Hippocampal formation (tissue), 2 donors: ENCODE measurements at places on chromosomes 3 and 15.

DNA sequence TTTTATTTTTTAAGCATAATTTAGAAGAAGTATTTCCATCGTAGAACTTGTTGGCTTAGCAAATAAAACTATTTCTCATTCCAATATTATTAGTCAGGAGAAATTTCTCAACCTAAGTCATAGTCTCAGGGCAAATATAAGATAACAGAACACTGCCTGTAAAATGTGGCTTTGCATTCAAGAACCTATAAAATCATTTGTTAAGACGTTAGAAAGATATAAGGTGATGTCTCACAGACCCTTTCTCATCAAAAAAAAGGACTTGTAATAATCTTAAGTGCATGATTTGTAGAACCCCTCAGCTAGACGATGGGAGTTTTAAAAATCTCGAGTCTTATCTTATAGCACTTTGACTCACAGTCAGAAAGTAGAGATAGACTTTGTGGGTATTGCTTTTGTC is 314.7 kb upstream of the CFAP20DC start:
- DNase-seq = no peak

GRCh38 chr3:63892773-63893352 is 19.3 kb downstream of the SCAANT1 start:
- DNase-seq = no peak

DNA sequence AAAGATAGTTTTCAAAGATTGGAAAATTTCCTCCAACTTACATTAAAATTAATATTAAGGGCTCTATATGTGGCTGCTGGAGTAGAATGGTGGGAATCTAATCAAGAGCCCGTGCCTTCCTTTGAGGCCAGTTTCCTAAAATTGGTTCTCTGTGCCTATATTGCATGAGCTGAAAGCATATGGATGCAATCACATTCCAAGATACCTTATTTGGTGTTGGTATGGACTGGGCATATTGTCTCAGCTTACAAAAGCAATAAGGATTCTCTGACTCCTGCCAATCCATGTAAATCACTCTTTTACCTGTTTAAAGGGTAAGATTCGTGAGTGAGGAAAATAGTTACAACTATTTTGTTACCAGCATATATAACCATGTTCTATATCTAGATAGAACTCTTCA is 111.6 kb downstream of the GREM1 start:
- no peak for DNase-seq

DNA sequence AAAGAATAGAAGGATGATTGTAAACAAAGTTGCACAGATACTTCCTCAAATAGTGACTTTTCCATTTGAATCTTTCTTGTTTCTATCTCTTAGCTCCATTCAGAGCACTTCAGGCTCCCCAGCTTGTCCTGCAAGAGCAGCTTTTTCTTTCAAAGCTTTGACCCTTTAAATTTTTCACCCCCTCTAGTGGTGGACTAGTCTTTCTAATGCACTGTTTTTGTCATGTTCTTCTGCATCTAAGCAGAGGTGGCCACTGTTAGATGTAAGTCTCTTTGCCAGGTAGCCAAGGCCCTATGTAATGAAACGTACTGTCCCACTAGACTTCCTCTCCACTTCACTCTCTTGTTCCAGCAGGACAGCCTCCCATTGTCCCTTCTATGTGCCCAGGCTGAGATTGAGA is 74.0 kb upstream of the MANF start:
- no peak for DNase-seq

DNA sequence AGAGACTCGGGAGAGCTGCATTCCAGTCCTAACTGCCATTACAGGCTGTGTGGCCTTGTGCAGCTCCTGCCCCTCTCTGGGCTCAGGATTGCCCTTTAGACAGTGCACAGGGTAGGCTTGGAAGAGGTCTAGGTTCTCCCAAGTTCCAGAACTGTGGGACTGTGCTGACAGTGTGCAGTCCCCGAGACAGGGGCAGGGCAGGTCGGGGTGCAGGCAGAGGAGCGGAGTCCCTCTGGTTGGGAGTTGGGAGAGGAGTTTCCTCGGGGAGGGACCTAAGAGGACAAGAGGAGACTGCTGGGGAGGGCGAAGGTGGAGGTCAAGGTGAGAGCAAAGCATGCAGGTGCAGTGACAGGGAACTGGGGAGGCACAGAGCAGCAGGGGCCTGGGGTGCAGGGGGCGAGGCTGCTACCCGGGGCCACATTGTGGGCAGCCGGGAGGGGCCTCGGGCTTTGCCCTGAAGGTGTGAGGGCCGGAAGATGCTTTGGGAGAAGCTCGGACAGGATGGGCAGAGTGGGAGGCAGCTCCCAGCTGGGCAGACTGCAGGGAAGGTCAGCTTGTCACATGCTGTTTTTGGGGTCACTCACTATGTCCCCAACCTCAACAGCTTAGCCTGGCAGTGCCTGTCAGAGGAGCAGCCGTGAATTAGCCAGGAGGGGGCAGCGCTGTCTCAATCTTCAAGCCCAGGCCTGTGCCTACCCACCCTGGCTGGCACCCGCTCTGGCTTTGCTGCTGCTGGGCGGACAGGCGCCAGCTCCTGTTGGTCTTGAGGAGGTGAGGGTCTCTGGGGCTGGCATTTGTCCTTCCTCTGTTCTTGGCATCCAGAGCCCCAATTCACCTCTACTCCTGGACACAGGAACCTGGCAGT is 15.4 kb upstream of the CSPG4 start:
- peak; percentile 17 for DNase-seq

- no peak for DNase-seq
Measured at GRCh38 chr3:173659972-173660371, 262.4 kb downstream of the NLGN1 start.
